ENCODE measurements at places on chromosomes 2 and 18. TPM values are rescaled to one million over a fixed set of nuclear protein-coding genes. Genes with fewer than 3 reads are reported as not detected.

GRCh38 chr18:39702888-39703287 is 2137.3 kb upstream of the CELF4 start:
- DNase-seq, result no peak

- no peak for DNase-seq
Observed at GRCh38 chr2:46878886-46879285, 36.7 kb downstream of the MCFD2 start.

GRCh38 chr2:76159042-76159648 is 448.4 kb upstream of the GCFC2 start:
- DNase-seq, result no peak

GRCh38 chr2:190628591-190629319 is 20.1 kb upstream of the NAB1 start:
- no peak for DNase-seq

DNA sequence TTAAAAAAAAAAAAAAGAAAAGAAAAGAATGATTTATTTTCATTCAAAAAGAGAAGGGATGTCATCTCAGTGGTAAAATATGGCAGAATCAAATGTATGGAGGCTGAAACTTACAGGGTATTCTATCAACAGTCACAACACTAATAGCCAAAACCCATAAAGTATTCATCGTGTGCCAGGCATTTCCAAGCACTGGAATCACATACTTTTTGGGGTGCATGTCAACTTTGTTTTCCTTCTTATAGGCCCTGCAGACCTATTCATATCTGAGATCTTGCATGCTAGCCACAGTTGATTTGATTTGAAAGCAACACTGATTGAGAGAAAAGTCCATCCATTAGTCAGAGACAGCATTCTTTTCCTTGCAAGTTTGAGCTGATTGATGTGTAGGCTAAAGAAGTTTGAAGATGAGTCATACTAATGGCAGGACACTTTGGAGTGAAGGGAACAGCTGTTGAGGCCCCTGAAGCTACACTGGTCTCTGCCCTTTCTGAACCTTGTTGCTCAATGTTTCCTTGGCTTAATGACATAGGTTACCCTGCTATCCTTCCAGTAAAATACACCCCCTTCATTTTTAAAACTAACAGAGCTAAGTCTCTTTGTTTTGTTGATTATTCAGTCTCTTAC is 22.0 kb downstream of the KATNAL2 start:
- peak; percentile 7 for DNase-seq

UGT1A3 gene
- 0.16 TPM for polyA plus RNA-seq

ASB18 gene
- polyA plus RNA-seq, result 0.03 TPM

VSNL1 gene
- polyA plus RNA-seq, result 0.70 TPM

Measured in large intestine (tissue), 12 donors.